ENCODE measurements at places on chromosomes 7 and 10. TPM values are rescaled to one million over a fixed set of nuclear protein-coding genes. Genes with fewer than 3 reads are reported as not detected.

DNA sequence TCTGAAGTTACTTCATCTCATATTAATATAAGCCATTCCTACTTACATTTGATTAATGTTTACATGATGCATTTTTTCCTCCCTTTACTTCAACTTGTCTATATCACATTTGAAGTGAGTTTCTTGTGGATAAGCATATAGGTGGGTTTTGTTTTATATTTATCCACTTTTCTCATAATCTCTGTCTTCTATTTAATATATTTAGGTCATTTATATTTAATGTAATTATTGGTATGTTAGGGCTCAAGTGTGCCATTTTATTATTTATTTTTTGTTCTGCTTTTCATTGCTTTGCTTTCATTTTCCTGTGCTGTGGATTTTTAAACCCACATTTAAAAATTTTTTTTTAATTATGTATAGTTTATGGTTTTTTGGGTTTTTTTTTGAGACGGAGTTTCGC is 54.8 kb downstream of the OGDH start:
- DNase-seq, result no peak

DNA sequence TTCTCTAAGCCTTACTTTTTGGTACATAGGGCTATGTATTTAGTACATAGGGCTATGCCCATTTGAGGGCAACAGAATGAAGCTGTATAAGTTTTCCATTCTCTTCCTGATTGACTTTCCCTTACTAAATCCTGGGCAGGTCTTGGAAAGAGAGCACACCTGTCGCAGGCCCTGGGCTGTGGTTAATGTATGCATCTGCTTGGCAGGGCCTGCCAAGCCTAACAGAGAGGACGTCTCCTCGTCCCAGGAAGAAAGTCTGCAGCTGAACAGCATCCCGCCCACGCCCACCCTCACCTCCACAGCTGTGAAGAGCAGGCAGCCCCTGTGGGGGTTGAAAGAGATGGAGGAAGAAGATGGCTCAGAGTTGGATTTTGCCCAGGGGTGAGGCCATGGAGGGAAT is 8.9 kb upstream of the PVRIG start:
- no peak for DNase-seq

GRCh38 chr10:119821182-119821581 is 51.5 kb downstream of the MCMBP start:
- DNase-seq, result no peak

Gene UNCX
- not detected for total RNA-seq

- no peak for DNase-seq
Observed at GRCh38 chr10:11896549-11897200, 73.5 kb downstream of the PROSER2 start.

DNA sequence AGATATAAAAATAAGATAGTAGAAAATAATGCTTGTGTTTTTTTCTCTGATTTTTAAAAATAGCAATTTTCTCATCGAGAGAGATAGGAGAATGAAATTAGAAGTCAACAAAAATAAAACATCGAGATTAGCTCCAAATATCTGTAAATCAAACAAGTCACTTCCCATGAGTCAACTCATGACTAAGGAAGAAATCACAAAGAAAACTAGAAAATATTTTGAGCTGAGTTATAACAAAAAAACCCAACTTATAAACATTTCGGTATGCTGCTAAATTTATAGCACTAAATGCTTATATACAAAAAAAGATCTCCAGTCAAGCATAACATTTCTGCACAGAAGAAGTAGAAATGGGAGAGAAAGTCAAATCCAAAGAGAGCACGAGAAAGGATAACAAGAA is 140.1 kb downstream of the ITGA8 start:
- no peak for DNase-seq

Gene TRIM73
- 4.7 TPM for total RNA-seq

DNA sequence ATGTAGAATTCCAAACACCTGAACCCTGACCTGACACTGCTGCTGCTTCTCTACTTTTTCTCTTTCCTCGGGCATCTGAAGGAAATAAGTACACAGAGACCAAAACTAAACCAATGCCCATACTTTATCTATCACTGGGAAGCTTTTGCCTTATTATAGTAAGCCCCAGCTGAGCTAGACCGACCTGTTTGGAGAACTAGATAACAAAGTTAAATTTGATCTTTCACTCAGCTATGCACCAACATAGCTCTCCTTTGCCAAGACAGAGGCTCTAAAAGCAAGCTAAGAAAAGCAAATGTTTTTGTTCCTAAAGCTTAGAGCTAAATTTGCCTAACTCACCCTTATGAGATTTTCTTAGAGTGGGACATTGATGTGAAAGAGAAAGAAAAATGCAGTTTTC is 39.1 kb downstream of the NHLRC2 start:
- no peak for DNase-seq

- no peak for DNase-seq
Observed at GRCh38 chr10:97154162-97154561, 31.6 kb downstream of the SLIT1 start.

DNA sequence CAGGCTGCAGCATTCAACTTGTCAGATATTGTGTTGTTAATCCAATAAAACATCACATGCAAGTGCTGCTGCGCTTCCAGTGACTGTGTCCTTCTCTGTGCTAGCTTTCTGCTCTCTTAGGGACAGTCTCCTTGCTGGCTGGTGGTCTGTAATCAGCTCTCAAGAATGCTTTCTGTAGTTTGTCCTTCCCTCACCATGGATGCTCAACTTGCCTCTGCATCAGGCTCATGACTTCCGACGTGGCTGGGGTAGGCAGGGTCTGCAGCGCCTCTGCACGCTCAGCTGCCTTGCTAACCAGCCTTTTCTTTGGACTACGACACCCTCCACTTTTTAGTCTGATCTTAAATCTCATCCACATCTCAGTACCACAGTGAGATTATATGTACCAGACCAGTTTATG is 58.3 kb downstream of the MMRN2 start:
- DNase-seq, result no peak

DNA sequence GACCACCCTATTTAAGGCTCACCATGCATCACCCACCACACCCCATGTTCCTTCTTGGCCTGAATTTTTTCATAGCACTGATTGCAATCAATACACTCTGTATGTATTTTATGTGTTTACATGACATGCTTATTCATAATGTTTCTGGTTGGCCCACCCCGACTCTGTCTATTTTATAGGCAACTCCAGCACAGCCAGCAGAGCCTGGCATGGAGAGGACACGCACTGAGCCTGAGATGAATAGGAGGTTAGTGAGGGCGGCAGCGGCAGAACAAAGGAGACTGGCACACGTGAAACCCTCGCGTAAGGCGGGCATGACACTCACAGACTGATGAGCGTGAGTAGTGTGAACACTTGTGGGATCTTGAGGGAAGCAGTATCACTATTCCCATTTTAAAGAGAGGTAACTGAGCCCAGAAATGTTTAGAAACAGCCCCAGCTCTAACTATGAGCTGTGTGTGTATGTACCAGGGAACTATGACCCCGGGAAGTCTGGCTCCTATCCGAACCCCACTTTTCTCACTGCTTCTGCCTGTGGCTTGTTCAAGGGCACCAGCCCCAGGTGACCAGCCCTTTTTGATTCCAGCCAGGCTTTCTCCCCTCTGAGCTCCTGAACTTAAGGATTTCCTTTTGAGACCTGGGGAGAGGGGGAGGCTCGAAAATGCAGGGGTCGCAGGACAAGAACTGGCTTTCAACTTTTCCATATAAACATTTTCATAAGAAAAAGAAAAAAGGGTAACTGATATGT is 113.3 kb downstream of the ARHGAP22 start:
- DNase-seq, result no peak

Gene CFAP43
- not detected for total RNA-seq

Gene SNCG
- not detected for total RNA-seq

DNA sequence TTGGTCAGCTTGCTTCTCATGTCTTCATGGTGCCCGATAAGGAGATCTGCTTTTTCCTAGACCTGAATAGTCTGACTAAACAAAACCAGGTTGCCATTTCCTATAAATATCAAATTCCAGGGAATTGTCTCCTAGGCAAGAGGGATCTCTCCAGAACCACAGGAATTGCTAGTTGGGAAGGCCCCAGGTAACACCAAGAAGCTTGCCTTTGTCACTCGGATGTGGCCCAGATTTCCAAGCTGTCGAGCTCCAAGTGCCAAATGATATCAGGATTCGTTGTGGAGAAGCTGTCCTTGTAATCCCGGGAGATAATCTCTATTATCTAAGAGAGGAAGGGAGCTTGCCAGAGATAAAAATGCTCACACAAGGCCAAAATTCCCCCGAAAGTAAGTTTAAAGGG is 1288.5 kb upstream of the AUTS2 start:
- no peak for DNase-seq

Gene SPDYE8
- not detected for total RNA-seq

Gene IRF5
- 7.1 TPM for total RNA-seq

DNA sequence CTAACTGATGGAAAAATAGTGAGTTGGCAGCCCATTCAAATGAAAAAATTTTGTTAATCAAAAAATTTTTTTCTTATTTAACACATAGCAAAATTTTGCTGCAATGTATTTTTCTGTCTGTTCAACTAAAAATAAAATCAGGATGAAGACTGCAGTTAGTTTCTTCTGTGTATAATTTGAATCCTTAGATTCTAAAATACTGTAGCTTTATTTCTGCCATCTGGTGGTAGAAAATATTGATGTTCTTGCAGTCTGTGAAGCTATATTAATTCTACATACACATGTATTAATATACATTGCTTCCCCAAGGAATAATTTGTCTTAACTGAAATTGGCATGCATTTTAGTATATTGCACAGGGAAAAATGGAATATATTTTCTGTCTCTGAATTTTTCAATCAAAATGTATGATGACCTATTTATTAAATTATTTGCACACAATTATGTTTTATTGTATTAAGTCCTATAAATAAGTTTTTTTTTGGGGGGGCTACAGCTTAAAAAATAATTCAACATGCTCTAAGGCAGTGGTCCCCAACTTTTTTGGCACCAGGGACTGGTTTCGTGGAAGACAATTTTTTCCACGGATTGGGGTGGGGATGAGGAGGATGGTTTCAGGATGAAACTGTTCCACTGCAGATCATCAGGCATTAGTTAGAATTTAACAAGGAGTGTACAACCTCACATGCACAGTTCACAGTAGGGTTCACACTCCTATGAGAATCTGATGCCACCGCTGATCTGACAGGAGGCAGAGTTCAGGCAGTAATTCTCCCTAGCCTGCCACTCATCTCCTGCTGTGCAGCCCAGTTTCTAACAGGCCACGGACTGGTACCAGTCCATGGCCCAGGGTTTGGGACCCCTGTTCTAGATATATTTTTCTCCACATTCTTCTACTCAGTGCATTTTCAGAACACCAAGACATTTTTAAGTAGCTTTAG is 119.4 kb downstream of the GNAT3 start:
- DNase-seq, result no peak

DNA sequence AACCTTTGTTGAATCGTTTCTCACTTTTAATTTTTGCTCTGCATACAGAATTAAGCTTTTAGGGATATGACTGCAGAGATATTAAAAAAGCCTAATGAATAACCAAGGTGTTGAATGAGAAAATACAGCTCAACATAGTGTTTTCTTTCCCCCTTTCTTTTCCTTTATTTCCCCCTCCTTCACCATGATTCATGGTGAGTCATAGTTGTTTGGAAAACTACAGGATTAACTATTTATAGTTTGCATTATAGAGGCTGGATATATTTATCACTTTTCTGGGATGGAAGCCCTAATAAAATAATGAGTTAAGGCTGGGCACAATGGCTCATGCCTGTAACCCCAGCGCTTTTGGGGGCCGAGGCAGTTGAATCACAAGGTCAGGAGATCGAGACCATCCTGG is 115.0 kb downstream of the DNAJB9 start:
- no peak for DNase-seq

- DNase-seq, result no peak
Observed at GRCh38 chr10:113130014-113130641, 180.1 kb downstream of the TCF7L2 start.

DNA sequence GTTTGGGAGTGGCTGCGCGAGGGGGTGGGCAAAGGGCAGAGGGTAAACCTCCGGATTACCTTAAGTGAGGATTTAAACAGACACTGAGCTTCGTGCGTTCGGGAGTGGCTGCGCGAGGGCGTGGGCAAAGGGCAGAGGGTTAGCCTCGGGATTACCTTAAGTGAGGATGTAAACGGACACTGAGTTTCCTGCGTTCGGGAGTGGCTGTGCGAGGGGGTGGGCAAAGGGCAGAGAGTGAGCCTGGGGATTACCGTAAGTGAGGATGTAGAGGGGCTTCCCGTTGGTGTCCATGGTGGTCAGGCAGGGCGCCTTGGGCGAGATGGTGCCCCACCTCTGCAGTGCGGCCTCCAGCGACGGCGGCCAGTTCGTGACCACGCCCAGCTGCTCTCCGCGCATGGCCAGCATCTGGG is 275.8 kb downstream of the DIP2C start:
- no peak for DNase-seq

Gene CPA4
- not detected for total RNA-seq

GRCh38 chr10:101162677-101163076 is 31.6 kb downstream of the TLX1 start:
- DNase-seq, result no peak

DNA sequence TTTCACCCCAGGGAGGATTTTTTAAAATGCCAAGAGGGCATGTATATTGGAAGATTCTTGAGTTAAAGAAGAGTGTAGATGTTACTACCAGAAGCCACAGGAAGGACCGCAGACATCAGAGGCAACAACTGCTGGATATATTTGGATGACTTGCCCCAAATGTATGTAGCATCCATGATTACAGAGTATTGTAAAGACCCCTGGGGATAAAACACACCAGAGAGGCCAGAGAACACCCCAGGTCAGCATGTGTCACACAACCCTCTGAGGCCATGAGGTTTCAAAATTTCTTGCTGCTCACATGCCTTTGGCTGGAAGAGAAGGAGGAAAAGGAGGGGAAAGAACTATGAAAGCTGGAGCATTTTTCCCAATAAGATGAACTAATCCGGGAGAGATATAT is 108.0 kb upstream of the LSM8 start:
- no peak for DNase-seq

DNA sequence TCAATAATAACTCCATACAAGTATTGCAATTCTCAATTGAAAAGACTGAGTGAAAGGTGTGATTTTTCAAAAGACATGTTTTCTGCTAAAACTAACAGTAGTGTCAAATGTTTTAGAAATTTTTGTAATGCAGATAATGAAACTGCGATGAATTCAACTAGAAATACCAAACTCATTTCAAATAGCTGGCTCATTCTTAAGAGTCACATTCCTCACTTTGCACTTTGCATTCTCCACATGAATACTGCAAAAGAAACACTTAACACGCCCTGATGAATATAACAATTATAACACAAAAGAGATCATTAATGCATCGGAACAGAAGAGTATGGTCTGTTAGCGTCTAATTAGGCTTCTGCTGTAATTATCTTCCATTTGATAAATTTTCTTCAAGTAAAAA is 15.5 kb upstream of the TSPAN12 start:
- no peak for DNase-seq

Gene CDH23
- 0.74 TPM for total RNA-seq
